NT2/D1 (cell line): ENCODE measurements at places on chromosomes 1 and 21.

GRCh38 chr1:168861421-168862004 is 132.5 kb upstream of the DPT start:
- no peak for DNase-seq

GRCh38 chr1:204863024-204863423 is 7.6 kb upstream of the NFASC start:
- DNase-seq, result no peak

- no peak for DNase-seq
Measured at GRCh38 chr1:62327360-62328055, 8.3 kb upstream of the KANK4 start.

- no peak for DNase-seq
Measured at GRCh38 chr1:10615932-10616671, 141.4 kb downstream of the PEX14 start.

DNA sequence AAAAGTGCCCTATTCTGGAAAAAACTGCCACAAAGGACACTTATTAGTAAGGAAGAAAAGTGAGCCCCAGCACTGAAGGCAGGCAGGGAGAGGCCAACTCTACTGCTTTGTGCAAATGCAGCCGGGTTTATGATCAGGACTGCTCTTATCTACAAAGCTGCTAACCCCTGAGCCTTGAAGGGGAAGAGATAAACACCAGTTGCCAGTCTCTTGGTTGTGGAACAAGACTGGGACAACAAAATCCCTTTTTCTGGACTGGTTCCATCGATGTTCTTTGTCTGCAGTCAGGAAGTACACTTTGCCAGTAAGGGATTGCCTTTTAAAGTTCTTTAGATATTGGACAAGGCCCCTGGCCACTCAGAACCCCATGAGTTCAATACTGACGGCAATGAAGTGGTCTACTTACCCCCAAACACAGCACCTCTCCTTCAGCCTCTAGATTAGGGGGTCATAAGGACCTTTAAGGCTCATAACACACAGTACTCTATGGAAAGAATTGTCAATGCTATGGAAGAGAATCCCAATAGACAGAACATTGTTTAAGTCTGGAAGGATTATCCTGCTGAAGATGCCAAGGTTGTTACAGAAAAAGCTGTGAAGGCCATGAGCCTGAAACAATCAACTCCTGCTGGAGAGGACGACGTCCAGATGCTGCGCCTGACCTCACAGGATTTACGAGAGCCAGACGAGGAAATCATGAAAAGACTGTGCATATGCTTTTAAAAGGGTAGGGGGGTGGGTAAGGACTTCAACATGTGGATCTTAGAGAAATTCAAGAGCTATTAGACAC is 43.6 kb downstream of the GNB1 start:
- DNase-seq, result no peak

DNA sequence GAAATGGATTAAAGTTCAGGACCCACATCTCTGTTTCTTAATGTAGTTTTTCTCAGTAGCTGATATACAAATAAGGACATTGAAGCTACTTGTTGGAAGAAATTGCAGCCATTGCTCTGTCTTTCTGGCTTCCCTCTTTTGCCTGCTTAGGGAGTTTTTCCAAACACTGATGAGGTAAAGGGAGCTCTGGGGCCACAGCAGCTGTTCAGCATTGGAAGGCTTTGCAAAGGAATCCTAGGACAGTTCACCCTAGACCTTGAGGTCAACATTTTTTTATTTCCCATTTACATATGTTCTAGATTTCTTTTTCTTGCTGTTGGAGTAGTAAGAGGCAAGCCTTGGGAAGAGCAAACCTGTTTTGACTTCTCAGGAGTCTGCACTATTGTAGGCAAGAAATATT is 126.9 kb upstream of the PLPPR5 start:
- no peak for DNase-seq

- no peak for DNase-seq
Measured at GRCh38 chr1:55445416-55445815, 230.3 kb upstream of the USP24 start.

- DNase-seq, result no peak
Measured at GRCh38 chr1:178537382-178538090, 24.6 kb downstream of the TEX35 start.

- DNase-seq, result peak; percentile 32
Measured at GRCh38 chr1:53362270-53362669, 34.4 kb upstream of the LRP8 start.

GRCh38 chr1:162878000-162878596 is 17.1 kb upstream of the CCDC190 start:
- peak; percentile 80 for DNase-seq

DNA sequence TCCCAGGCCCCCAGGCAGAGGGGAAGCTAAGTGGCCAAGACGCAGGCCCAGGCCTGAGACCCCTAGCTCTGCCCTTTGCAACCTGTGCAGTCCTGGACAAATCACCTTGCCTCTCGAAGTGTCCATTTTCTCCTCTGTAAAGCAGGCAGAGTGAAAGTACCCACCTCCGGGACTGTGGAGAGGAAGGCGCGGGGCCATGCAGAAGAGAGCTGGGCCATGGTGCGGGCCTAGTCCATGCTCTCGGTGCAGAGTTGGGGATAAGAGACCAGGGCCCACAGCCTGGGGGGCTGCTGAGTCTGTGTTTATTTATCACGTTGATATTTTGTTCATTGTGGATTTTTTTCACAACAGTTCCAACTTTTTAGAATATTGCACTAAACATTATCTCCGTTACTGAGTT is 160.2 kb upstream of the VAMP3 start:
- no peak for DNase-seq

GRCh38 chr1:18814425-18814824 is 45.0 kb downstream of the TAS1R2 start:
- no peak for DNase-seq

DNA sequence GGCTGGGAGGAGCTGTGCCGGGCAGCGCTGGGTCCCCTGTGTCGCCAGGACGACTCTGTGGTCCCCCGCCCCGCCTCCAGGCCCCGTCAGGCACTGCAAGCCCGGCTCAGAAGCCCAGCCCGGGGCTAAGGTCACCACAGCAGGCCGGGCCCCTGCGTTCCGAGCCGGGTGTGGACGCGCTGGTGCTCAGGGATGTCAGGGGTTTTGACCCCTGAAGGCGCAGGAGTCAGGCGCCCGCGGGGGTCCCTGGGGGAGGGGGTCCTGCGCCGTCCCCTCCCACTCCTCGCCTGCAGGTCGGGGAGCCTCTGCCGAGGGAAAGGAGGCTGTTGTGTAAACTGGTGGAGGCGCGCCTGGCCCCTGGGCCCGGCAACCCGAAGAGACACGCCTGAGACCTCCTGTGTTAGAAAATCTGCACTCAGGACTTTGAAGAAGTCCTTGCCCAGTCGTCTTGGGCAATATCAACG is 23.7 kb upstream of the TMEM54 start:
- DNase-seq, result no peak

GRCh38 chr1:35470977-35471613 is 86.1 kb downstream of the KIAA0319L start:
- DNase-seq, result peak; percentile 44

DNA sequence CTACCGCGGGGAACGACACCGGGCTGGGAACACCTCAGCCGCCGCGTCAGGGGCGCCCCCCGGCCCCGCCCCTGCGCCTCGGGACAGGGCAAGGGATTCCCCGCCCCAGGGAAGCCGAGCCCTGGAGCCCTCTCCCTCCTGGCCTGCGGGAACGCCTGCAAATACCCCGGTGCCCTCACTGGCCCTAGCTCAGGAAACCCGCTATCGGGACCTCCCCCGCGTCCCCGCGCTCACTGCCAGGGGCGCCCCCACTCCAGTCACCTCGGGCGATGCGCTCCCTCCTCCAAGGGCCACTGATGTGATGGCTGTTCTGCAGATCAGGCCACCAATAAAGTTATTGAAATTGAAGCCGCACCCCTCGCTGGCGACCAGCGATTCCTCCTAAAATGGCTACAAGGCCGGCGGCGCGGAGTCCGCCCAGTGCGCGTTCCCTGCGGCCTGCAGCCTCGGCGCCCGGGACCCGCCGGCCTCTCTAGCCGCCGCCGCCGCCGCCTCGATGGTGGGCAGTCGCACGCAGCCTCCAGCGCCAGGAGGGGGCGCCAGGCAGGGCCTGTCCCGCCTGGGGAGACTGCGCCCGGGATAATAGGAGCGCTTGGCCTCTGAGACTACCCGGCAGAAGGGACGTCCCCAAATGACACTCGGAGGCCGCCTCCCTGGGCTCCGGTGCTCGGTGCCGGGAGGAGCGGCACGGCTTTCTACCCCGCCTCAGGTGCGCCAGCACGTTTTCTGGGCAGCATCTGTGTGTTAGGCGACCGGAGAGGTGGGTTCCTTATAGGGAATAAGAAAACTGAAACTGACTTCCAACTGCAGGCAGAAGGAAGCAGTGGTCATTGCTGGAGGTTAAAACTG is at the start of gene PRKAB2:
PRKAB2 (minus strand) TSS at position 303 of the 849 bp plus-strand sequence. CDS start 326 bp downstream, outside the sequence.
- peak; percentile 97 for DNase-seq
